CD4-positive, alpha-beta T cell treated with Interleukin-2 at 100 ng/mL for 4 hours (primary cell): ENCODE measurements at places on chromosomes 1 and 21.

DNA sequence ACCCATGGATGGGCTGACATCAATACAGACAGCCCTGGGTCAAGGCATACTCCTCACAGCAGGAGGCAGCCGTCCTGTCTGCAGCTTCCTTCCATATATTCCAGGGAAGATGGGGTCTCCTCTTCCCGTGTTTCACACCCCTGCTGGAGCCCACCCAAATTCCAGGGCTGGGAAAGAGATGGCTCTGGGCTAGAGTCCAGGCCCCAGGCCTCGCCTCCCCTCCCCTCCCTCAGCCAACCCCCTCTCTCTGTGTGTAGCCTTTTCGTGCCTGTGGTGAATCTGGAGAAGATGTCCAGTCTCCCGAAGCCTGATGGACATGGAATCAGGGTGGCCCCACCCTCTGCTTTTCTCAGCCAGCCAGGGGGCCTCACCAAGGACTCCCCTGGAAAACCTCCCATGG, 3.6 kb downstream of the ATXN7L2 start:
- DNase-seq: no peak

DNA sequence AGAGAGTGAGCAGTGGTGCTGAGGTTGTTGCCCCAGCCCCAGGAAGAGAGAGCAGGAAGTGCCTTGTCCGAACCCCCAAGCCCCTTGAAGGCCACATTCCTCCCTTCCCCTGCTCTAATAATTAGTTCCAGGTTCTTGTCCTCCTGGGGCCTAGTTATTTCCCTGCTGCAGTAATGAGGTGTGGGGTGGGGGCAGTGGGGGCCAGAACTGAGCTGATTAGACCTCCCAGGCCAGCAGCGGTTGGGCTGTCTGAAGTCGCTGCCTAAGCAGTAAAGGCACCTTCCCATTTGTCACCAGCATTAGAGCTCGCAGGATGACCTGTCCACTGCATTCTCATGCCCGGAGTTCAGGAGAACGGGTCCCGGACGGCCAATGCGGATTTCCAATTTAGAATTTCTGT, 186.5 kb upstream of the CSF3R start:
- DNase-seq: no peak

DNA sequence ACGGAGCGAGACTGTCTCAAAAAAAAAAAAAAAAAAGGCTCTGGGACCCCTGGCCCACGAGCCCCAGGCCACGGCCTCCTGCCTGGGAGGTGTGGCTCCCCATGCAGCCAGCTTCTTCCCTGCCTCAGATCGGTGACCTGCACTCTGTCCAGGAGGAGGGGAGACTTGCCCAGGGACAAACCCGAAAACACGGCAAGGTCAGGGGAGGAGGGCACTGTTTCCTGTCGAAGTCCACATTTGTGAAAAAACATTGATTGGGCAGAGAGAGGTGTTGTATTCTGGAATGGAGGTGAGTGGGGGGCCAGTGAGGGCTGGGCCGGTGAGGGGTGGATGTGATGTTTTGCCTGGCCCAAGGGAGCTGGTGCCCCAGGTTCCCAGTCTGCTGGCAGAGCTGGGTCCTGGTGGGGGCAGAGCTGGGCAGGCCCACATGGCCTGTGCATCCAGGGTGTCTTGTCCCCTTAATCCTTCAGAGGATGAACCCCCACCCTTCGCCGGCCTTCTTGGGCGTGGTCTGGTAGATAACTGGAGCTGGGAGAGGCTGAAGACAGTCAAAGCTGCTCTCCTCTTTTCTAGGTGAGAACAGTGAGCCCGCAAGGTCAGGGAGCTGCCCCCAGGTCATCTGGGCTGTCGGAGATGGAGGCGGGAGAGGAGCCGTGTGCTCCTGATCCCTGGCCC, 12.4 kb upstream of the FAAP20 start:
- no peak for DNase-seq

GRCh38 chr1:210794445-210794844, 339.5 kb downstream of the KCNH1 start:
- no peak for DNase-seq

DNA sequence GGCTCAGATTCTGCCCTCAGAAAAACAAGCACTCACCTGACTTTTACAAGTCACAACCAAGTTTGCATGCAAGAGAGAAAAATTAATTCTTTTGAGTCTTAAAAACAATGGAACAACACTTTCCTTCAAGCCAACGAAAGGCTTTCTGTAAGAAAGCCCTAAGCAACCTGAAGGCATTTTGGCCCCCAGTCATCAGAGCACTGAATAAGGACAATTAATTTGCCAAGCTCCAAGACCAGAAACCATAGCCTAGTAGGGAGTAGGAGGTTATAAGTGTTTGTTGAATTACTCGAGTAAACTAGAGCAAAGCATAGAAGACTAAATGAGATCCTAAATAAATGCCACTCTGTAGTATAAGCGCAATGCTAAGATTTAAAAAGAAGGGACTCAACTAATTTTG, 4.7 kb downstream of the TGFBR3 start:
- no peak for DNase-seq

DNA sequence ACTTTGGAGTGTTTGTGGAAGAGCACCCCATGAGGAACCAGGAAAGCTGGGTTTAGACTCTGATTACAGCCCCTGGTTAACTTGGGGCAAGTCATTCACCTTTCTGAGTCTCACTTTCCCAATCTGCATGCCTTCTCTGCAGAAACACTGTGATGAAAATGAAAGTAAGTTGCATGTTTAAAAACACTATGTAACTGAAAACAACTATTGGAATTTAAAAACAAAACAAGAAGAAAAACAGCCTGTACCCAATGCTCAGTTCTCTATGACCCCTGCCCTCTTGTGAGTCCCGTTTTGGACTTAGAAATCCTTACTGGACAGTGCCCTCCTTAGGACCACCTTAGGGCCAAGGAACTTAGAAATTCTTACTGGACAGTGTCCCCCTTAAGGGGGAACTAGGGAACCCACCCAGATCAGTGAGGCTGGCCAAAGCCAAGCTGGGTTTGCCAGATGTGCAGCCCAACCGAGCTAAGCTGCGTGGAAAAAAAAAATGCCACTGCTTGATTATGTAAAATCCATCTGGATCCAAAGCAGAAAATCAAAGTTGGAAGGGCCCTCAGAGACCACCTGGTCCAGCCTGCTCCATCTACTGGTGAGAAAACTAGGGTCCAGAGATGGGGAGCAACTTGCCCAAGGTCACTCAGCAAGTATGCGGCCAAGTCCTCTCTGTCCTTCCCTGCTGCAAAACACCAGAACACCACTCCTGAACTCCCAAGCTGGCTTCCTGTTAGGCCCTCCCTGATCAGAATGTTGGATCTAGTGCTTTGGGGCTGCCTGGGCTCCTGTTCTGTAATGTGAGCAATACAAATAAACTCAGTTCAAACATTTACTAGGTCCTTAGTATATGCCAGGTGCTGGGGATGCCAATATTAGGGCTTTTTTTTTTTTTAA, 77.7 kb downstream of the MRPL37 start:
- DNase-seq: no peak

GRCh38 chr1:243561588-243562319, 288.3 kb downstream of the AKT3 start:
- no peak for DNase-seq

GRCh38 chr1:10324627-10325026, 74.2 kb upstream of the PGD start:
- peak; percentile 30 for DNase-seq

DNA sequence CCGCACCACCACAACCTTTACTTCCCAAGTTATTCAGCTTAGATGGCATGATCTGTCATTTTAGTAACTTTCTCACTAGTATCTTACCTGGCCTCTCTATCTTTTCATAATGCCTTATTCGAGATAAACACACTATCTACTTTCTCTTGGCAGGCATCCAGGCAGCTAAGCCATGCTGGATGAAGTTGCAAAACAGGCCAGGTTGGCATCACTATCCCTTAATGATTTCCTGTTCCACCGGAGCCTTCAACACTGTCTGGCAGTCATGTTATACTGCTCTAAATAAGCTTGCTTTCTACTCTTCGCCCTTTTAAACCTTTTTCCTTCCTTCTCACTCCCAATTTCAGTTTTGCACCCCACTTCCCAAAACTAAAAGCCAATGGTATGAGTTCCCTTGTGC, 12.0 kb upstream of the KCNH1 start:
- no peak for DNase-seq

DNA sequence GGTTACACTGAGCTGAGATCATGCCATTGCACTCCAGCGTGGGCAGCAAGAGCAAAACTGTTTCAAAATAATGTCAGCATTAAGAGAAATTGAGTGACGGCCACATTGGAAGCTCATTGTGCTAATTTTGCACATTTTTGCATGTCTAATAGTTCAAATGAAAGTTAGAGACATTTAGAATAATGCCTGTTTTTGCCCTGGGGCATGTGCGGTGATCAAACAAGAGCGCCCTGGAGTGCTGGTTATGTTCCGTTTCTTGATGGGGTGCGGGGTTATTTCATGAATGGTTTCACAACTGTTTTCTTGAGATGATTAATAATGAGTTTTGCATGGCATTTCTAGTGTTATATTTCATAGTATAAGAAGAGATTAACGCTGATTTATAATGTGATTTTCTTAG, 13.1 kb downstream of the OR2T11 start:
- no peak for DNase-seq

DNA sequence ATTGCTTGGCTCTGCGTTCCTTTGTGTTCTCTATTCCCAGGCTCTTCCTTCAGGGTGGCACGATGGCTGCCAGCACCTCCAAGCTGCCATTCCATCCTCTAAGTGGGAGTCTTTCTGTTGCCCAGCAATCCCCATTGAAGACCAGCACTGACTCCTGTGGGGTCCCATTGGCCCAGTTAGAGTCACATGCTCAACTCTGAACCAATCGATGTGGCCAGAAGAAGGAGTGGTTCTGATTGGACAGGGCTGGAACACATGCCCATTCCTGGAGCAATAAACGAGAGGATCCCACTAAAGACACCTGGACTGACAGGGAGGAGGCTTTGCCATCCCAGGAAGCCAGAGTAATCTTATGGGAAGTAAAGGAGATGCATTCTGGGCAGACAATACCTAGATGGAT, 97.2 kb upstream of the IGSF21 start:
- no peak for DNase-seq

- no peak for DNase-seq
Measured at GRCh38 chr1:119294722-119295121, 73.9 kb upstream of the HAO2 start.

DNA sequence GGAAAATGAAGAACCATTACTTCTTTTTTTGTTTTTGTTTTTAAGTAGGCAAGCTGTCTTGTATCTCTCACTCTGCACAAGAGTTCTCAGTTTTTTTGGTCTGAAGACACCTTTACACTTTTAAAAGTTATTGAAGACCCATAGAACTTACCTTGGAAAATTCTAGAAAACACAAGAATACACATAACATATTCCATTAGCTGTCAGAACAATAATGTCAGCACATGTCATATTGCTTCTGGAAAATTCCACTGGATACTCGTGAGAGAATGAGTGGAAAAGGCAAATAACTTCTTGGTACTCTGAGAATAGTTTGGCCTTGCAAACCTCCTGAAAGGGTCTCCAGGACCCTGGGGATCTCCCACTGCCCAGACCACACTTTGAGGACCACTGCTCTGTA, 4.8 kb downstream of the FBXO28 start:
- no peak for DNase-seq

GRCh38 chr21:26107429-26107828, 63.1 kb downstream of the APP start:
- no peak for DNase-seq

GRCh38 chr1:53525595-53525994, 66.4 kb downstream of the DMRTB1 start:
- no peak for DNase-seq

GRCh38 chr1:204128964-204129896, 22.6 kb downstream of the ETNK2 start:
- DNase-seq: peak; percentile 56

GRCh38 chr1:21546122-21546825, 37.1 kb downstream of the ALPL start:
- no peak for DNase-seq

GRCh38 chr1:21781815-21782348, 1.1 kb downstream of the USP48 start:
- DNase-seq: no peak

DNA sequence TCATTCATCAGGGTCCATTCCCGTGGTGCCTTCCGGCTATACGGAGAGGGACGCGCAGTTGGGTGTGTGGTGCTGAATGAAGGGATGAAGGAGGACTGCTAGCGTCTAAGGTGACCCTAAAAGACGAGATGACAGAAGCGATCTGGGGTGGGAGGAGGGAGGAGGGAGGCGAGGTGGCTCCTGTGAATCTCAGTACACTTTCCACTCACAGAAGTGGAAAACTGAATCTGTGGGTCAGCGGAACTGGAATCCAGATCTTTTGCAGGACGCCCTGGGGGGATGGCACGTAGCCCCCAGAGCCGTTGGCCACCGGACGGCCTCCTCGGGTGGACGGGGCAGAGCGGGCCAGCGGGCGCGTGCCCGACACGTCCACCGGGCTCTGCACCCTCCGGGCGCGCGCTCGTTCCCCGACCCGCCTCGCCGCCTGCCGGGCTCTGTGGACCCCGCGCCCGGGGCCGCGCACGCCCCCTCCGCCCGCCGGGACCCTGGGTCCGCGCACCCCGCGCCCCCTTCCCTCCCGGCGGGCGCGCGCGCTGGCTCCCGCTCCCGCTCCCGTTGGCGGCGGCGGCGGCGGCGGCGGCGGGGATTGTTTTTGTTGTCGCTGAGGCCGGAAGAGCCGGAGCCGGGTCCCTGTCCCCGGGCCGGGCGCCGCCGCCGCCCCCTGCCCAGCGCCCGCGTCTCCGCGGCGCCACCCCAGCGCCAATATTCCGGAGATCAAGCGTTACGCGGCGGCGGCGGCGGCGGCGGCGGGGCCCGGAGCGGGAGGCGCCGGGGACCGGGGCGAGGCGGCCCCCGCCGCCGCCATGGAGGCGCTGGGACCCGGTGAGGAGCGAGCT, at the start of gene AGO4:
Gene AGO4 (plus strand): TSS at position 403 of the 836 bp plus-strand sequence. CDS start 401 bp downstream, at position 804.
- DNase-seq: peak; percentile 21

DNA sequence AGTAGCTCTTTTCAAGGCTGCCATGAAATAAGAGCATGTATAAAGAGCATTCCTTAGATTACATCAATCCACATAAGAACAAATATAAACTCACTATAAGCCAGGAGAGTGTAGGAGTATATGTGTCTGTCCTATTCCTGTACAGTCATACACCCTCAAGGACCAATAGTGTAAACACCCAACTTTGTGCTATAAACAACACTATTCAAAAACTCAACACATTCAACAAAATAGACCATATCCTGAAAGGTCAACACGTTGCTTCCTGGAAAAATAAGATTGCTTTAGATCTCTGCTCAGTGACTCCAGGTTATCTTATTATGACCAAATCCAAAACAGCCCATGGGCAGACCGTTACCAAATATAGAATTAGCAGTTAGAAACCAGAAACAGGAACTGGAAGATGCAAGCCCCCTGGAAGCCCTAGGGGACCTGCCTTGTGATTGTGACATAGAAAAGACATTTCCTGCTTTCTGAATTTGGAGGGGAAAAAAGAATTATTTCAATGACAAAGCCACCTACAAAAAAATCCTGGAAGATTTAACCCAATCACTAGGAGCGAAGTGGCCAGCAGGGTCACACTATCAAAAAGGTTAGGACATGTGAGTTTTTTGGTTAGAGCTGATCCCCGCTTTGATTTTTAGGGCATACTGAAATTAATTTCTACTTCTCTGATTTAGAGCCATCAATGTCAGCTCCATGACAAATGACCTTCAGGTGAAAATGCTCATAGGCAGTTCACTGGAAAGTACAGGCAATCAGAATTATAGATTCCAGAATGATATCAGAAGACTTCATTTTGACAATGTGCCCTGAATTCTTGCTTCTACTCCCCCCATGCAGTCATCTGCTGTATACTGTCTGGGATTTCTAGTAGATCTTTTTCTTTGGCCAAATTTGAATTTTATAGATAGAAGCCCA, 59.9 kb downstream of the LRRC8C start:
- no peak for DNase-seq

GRCh38 chr21:42312626-42313104, 2.5 kb downstream of the TFF3 start:
- DNase-seq: no peak

GRCh38 chr1:196372896-196373536, 235.2 kb downstream of the KCNT2 start:
- peak; percentile 33 for DNase-seq
